ENCODE measurements at places on chromosomes 2 and 18.
A peak's percentile ranks its signal among the peaks of the same experiment; 100 is the strongest.

- no peak for DNase-seq
These were observed 22.6 kb downstream of the PLEK start for GRCh38 chr2:68387408-68388350.

DNA sequence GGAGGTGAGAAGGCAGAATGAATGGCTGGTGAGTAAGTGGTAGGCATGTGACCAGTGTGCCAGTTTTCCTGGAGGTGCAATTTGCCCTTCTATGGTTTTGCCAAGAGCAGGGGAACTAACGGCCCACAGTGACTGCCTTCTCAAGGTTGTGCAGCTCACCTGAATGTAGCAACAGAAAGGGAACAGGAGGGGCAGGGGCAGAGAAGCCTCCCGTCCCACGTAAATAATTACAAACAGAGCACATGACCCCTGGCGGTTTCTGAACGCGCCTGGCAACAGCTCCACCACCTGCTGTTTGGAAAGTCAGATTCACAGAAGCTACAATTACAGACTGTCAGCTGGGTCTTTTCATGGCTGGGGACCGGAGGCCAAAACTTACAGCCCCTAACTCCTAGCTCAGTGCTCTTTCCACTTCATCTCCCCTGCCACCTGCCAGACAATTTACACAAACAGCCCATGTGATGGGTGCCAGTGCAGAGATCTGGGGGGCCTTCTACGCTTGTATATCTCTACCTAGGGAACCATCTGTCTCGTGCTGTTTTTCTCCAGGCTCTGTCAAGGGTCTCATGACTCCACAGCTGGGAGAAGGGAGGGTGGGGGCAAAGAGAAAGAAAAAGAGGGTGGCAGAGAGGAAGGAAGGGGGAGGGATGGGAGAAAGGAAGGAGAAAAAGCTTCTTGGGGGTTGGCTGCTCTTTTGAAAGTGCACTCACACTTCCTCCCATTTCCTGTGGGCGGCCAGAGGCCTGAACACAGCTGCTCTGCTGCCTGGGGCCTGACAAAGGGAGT, 69.6 kb downstream of the POLR1A start:
- DNase-seq, result peak; percentile 79

DNA sequence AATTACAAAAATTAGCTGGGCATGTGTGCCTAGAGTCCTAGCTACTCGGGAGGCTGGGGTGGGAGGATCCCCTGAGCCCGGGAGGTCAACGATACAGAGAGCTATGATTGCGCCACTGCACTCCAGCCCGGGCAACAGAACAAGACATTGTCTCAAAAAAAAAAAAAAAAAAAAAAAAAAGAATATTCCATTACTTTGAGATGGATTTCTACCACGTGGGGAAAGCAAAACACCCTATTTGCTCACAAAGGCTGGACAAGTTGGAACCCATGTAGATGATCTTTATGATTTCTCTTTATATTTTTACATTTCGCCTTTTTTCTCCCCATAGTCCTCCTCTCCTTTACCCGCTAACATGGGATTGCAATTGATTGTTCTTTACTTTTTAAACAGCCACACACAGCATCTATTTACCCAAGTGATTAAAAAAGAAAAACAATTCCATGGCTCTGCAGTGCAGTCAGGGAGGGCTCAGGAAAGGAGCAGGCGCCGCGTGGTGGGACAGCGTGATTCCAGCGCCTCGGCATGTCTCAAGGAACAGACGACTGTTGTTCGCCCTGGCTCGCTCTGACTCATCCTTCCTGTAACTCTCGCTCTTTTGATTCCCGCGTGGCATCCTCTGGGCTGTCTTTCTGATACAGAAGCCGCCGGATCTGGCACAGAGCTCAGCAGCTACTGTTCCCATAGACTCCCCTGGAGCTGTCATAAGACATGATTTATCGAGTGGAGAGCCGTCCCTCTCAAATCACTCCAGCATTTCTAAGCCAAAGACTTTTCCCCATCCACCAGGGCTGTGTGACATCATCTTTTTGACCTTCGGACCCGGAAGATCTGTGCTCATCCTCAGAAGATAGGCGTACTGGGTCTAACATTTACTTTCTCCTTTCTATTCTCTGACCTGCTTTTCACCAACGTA, 230.4 kb upstream of the AGAP1 start:
- peak; percentile 79 for DNase-seq

- peak; percentile 18 for DNase-seq
These were observed 19.1 kb downstream of the MXD1 start for GRCh38 chr2:69933839-69934613.

GRCh38 chr2:75788902-75789301, 78.2 kb upstream of the GCFC2 start:
- peak; percentile 12 for DNase-seq

DNA sequence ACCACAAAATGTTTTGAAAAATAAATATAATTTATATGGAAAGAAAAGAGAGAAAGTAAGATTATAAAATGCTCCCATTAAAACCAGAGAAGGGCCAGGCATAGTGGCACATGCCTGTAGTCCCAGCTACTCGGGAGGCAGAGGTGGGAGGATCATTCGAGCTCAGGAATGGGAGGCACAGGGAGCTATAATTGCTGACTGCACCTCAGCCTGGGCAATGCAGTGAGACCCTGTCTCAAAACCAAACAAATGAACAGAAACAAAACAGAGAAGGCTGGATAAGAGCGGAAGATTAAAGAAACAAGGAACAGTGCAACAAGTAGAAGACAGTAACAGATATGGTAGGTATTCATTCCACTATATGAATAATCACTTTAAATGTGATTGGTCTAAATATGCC, 18.6 kb upstream of the TMEM182 start:
- DNase-seq, result no peak

- DNase-seq, result no peak
These were observed 105.0 kb upstream of the SMAD2 start for GRCh38 chr18:48035556-48035860.

DNA sequence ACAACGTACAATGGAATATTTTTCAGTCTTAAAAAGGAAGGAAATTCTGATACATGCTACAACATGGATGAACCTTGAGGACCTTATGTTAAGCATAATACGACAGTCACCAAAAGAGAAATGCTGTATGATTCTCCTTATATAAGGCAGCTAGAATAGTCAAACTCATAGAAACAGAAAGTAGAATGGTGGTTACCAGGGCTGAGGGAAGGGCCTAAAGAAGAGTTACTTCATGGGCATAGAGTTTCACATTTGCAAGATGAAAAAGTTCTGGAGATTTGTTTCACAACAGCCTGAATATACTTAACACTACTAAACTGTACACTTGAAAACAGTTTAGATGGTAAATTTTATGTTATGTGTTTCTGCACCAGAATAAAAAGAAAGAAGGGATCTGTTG, 113.3 kb downstream of the GALNT1 start:
- DNase-seq, result no peak

DNA sequence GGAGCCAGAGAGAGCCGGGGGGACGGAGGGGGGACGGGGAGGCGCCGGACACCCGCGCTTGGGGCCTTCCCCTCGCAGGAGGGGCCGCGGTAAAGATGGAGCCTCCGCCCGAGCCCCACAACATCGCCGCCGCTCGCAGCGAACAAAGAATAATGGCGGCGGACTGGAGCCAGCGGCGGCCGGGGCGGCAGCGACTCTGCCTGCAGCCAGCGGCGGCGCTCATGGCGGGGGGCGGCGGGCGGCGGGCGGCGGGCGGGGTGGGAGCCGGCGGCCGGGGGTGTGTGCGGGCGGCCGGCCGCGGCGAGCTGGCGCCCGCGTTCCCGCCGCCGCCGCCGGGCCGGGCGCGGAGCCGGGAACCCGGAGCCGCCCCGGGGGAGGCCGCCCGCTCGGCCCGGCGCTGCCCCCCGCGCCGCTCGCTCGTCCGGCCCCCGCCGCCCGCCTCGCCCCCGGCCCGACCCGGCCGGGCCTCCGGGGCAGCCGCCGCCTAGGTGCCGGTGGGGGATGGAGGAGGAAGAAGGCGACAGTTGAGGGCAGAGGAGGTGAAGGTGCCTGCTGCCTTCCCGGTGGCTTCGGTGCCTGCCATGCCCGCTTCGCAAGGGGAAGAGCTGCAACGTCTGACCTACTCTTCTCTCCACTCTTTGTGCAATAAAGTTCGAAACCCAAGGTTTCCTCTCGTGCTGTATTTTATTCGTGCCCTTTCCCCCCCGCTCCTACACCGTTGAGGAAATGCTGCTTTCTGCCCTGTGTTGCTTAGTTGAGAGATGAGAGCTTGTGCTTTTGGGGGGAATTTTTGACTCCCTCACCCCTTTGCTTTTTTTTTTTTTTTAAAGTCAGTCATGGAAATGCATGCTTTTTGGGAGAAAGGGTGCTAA, 634 bp downstream of the CREB1 start:
- no peak for DNase-seq

- no peak for DNase-seq
These were observed 24.0 kb upstream of the FAM136A start for GRCh38 chr2:70325875-70326274.

- DNase-seq, result no peak
These were observed 646 bp downstream of the ALS2 start for GRCh38 chr2:201779901-201780673.

- no peak for DNase-seq
These were observed 187.8 kb downstream of the ZNF516 start for GRCh38 chr18:76307293-76307690.

- DNase-seq, result no peak
These were observed 25.2 kb upstream of the CYTIP start for GRCh38 chr2:157468931-157469708.

DNA sequence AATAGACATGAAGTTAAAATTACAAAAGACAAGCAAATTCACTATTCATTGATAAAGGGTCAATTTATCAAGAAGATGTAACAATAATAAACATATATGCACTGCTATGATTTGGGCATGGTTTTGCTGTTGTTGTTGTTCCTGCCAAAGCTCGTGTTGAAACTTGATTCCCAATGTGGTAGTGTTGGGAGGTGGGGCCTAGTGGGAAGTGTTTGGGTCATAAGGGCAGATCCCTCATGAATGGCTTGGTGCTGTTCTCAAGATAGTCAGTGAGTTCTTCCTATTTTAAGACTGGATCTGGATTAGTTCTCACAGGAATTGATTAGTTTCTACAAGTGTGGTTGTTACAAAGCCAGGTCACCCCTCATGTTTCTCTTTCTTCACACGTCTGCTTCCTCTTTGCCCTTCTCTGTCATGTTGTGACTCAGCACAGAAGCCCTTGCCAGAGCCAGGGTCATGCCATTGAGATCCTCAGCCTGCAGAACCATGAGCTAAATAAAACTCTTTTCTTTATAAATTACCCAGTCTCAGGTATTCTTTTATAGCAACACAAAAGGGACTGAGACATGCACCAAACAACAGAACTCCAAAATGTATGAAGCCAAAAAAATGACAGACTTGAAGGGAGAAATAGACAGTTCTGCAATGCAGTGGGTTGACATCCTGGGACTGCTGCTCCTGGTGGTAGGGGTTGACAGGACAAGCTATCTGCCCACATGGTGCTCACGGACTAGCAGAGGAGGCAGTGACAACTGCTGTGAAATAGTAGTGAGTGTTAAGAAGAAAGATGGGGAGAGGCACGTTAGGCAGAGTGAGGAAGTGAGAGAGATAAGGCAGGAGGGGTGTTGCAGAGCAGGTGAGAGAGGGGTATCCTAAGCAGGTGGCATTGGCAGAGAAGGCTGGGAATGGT, 18.6 kb upstream of the SKA1 start:
- no peak for DNase-seq

GRCh38 chr18:1019191-1019590, 114.5 kb downstream of the ADCYAP1 start:
- DNase-seq, result no peak

DNA sequence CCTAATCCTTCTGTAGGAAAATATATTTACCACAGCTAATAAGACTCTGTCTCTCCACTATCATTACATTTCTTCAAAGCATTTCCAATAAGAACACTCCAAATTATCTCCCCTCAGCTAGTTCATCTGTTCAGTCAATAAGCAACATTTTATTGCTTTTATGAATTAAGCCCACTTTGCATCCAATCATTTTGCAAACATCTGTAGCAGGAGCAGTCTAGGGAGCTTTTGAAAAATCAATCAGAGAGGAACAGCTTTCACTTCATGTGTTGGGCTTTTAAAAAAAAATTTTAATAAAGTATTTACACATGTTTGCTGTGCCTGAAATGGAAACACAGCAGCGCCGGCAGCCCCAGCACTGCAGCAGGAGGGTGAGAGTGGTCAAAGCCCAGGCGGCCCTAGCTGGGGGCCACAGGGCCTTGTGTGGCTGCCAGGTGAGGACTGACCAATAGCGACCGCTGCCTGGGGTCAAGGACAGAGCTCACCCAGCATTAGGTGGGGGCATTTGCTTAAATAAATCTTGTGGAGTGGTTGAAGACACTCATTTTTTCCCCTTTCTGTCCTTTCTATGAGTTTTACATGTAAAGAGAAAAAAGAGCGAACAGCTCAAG, 250.7 kb downstream of the RNF144A start:
- DNase-seq, result no peak

DNA sequence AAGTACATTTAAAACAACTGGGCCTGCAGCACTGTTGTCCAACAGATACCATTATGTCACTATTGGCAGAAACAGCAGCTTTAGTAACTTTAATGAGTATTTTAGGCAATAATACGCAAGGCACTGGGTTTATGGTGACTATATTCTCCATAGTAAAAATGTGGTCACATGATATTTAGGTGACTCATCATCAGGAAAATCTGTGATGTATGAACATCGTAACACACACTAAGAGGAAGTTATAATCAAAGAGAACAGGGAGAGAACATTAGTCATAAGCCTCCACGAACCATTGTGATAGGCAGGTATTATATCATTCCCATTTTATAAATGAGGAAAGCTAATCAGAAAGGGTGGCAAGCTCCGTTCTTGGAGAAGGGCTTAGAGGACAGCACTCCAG, 36.9 kb downstream of the RAPH1 start:
- peak; percentile 48 for DNase-seq

GRCh38 chr2:9347411-9347881, 75.9 kb downstream of the ITGB1BP1 start:
- no peak for DNase-seq

DNA sequence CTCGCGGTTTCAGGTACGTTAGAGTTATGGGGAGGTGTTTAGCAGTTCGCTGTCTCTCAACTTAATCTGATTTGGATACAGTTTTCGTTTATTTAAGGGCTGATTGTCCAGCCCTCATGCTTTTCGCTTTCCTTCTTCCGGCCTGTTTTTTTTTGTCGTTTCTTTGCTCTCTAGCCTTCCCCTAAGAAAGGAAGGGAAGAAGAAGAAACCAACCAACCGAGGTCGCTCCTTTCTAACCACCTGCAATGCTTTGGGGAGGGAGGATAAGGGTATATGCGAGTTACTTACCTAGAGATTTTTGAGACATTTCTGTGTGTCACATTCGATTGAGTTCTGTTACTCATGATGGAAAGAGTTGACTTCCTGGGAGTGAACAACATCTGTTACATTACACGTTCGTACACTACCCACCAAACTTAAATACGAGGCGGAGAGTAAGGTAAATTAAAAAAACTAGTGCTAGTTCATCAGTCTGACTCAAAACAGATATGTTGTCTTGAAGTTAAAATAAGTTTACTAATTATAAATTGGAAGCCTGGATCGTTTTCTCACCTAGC, 918 bp downstream of the EIF5B start:
- no peak for DNase-seq

- no peak for DNase-seq
These were observed 18.6 kb downstream of the UNC80 start for GRCh38 chr2:209790066-209790728.

GRCh38 chr2:137964066-137964858, at the start of gene HNMT:
Gene HNMT, plus strand, starts transcription at chr2:137964473. Its CDS starts 19 bp downstream, at chr2:137964492.
- no peak for DNase-seq

- no peak for DNase-seq
These were observed 129.1 kb downstream of the ARHGAP15 start for GRCh38 chr2:143258126-143258892.

GRCh38 chr2:84441036-84441435, 18.0 kb downstream of the SUCLG1 start:
- no peak for DNase-seq
